Activated T-helper 1 cell treated with anti-CD3 and anti-CD28 coated beads, Interleukin-2, amount 50 U/mL, for 16 hours (primary cell): ENCODE measurements at places on chromosomes 13 and 19.

DNA sequence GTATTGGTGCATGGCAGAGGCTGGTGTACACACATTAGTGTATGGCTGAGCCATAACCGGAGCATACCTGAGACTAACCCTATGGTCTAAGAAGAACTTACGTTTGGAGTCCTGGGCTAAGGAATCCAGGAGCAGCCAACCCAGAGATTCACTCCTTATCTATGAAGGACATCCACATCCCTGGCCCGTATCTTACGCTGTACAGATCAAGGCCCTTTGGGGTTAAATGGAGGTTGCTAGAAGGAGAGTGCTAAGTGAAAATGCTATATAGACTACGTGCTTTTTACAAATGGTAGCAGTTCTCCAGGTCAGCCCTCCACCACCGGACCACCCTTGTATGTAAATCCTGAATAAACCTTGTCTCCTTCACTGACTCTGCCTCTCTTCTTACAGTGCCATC is 1.9 kb upstream of the SUGT1 start:
- DNase-seq: no peak

- DNase-seq: no peak
These were observed 316.9 kb downstream of the FGF9 start for GRCh38 chr13:21987793-21988192.

DNA sequence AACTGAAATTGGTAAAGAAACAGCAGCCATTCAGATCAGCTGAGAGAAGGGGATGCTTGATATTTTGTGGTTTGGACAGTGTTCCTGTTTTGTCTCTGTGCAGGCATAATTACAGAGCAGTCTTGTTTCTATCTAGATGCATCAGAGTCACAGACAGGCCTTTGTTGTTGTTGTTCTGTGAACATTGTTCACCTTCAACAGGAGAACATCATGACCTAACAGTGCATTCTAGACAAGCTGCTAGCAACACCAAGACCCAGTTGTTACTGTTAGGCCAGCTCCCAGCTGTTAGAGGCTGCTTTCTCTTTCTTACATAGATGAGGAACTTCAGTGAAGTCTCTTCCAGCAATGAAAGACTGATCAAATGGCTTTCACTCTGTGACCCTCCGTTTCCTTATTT is 8.5 kb upstream of the LSR start:
- no peak for DNase-seq

GRCh38 chr19:13640611-13641010 is 123.7 kb upstream of the MRI1 start:
- no peak for DNase-seq

GRCh38 chr13:72062566-72062965 is 195.6 kb upstream of the DACH1 start:
- DNase-seq: no peak

GRCh38 chr13:98321395-98321794 is 144.3 kb upstream of the RNF113B start:
- DNase-seq: no peak

DNA sequence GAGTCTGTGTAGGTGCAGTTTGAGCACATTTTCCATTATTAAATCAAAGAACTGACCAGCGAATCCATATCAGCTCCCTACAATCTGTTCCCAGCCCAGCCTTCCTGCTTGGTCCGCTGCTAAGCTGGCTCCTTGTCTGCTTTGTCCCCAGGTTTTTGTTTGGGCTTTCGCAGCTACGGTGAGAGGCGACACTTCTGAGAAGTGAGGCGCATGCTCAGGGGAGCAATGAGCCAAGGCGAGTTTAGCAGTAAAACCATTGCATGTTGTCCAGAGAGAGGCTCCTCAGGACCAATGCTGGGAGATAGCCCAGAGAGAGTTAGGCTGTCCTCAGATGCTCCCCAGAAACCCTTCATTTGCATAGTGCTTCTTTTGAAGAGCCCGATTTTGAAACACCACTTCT is 162.0 kb downstream of the ITGBL1 start:
- DNase-seq: no peak

DNA sequence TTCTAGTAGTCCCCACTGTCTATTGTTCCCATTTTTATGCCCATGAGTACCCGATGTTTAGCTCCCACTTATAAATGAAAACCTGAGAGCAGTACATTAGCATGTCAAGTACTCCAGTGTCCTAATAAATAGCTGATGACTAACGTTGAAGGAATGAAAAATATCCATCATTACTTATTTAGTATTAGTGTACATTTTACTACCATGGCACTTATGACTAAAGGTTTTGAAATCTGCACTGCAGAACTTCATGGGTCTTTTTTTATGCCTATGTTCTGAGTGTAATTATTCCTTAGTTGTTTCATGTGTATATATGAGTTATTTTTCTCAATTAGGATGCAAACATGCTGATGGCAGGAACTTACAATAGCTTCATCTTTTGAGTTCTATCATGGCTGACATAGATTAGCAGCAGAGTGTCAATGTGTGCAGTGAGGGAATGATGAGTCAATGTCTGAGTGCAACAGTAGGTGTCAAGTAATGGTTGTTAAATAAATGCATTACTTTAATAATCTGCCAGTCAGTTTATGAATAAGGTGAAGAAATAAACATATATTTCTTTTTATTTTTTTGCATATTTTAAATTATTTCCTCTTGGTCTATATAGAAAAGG is 188.4 kb downstream of the ITGBL1 start:
- no peak for DNase-seq

GRCh38 chr13:113135281-113135760 is 12.7 kb downstream of the F10 start:
- no peak for DNase-seq
